ENCODE measurements at places on chromosomes 1 and 21. TPM values are rescaled to one million over a fixed set of nuclear protein-coding genes. Genes with fewer than 3 reads are reported as not detected.

DNA sequence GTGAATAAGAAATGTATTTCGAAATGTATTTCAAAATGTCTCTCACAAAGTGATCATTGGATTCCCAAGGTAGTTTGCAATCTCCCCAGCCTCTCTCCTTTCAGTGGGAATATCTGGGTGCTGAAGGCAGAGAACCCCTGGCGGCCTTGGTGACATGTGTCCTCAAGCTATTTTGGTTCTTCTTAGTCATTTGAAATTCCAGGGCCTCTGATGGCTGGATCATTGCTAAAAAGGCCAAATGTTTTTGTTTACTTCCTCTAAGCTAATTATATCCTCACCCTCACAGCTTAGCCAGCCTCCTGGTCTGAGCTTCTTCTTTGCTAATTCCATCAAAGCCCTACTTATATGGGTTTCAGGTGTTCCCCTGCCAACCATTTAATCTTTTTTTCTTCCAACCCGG is 71.2 kb downstream of the LRRC40 start:
- no peak for DNase-seq

- DNase-seq, result no peak
These were observed 575.8 kb downstream of the NUF2 start for GRCh38 chr1:163897412-163898155.

GRCh38 chr1:169764919-169765318 is 29.8 kb downstream of the METTL18 start:
- no peak for DNase-seq

DNA sequence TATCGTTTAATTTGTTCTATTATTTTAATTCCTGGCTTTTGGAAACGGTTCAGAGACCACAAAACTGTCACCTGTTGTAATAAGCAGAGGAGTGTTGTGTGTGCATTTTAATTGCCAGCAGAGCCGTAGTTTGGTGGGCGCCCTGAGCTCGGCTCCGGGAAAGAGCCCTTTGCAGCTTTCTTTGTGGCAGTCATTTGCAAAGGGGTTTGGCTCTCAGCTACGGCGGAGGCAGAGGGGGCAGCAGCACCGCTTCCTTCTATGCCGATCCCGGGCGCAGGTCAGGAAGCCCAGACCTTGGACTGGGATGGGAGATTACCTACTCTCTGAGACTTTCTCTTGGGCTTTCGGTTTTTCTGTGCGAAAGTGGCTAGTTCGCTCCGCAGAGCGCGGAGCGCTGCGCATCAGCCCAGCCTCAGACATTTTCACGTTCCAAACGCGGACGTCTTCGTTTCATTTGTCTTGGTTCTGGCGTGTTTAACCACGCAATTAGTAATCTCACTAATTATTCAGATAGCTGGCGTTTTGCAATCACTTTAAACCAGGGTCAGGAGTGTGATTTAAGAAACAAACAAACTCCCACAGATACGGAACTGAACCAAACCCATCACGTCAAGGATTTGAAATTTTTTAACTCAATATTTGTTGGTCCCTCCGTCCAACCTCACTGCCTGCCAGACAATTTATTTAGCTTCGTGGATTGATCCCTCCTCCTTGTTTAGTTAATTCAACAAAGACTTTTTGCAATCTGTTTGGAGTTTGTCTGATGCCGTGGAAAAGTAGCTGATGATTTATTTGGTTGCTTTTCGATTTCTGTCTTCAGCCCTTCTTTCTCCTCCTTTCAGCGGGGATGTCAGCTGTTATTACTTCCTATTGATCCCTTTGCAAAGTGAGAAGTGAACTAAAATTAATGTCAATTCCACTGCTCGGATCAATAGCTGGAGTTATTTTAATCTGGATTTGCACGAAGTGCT is 3.9 kb downstream of the RNF220 start:
- DNase-seq, result peak; percentile 31

BSND gene
- total RNA-seq, result not detected

SEMA6C gene
- total RNA-seq, result 3.2 TPM

LRRC53 gene
- not detected for total RNA-seq

RPE65 gene
- total RNA-seq, result not detected

Measured in activated CD4-positive, alpha-beta T cell treated with anti-CD3 and anti-CD28 coated beads for 36 hours (primary cell).